ENCODE measurements at places on chromosomes 2 and 18.

- DNase-seq: no peak
These were observed 23.2 kb downstream of the RPIA start for GRCh38 chr2:88714667-88715066.

DNA sequence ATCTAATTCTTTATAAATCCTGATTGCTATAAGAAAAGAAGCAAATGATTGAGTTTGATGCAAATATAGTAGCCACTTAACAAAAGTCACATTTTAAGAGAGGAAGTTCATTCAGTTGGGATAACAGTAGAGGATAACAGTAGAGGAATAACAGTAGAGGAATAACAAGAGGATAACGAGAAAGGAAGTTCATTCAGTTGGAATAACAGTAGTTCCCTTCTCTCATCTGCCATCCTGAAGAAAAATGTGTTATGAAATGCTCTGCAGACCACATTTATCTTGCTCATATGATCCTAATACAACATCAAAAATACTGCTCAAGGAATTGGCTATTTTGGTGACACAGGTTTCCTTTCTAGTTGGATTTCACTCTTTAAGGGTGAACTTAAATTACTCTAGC, 105.3 kb upstream of the UNC80 start:
- no peak for DNase-seq

GRCh38 chr2:14654835-14655282, 22.3 kb downstream of the LRATD1 start:
- DNase-seq: no peak

DNA sequence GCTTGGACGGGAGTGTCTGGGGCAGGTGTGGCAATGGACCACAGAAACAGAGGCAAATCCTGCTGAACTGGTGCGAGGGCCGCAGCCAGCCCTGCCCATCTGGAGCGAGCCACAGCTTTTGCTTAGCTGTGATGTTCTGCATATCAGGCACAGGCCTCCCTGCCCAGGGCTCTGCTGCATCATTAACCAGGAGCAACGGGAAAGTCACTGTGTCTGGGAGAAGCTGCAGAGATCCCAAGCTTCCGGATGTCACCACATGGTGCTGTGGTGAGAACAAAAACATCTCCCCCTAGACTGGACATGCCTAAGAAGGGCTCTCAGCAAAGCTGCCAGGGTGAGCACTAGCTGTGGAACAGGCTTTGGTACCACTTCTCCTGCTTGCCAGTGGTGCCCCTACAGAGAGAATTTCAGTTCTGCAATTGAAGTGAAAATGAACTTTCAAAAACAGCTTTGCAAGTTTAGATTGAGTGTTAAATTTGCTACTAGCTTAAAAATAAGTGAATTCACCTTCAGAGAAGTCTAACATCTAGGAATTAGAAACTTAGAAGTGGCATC, 172.9 kb upstream of the MYT1L start:
- no peak for DNase-seq

DNA sequence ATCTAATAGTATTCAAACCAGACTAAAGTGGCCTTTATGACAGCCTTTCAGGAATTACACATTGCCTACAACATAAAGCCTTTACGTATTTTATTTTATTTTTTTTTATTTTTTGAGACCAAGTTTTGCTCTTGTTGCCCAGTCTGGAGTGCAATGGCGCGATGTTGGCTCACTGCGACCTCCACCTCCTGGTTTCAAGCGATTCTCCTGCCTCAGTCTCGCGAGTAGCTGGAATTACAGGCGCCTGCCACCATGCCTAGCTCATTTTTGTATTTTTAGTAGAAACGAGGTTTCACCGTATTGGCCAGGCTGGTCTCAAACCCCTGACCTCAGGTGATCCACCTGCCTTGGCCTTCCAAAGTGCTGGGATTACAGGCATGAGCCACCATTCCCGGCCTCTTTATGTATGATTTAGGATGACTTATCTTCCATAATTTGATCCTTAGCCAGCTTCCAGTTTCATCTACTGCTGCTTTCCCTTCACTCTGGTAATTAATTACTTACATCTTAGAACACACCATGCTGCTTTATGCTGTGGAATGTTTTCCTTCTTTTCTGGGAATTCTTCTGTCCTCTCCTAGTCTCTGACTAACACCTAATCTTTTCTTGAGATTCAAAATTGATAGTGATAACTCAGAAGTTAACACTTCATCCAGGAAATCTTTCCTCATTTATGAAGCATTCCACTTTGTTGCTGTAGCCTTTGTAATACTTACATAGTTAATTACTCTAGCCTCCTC, 2.6 kb downstream of the USP14 start:
- DNase-seq: no peak

GRCh38 chr2:215749092-215749957, 264.0 kb downstream of the MREG start:
- DNase-seq: no peak

DNA sequence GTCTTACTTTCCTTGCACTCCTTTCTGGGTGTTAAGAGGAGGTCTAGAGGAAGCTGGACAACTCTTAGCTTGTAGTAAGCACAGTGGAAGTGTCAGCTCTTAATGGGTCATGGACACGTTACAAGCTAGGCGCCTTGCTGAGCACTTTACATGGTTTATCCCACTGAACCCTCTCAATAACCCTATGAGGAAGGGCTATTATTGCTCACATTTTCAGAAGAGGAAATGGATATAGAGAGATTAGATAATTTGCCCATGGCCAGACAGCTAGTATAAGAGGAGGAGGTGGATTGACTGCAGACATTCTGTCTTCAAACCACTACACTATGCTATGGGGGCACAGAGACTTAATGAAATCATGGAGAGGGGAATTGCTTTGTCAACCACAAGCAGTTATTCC, 8.3 kb upstream of the IL1RN start:
- no peak for DNase-seq

- DNase-seq: no peak
These were observed 510.0 kb downstream of the PARD3B start for GRCh38 chr2:205055251-205055650.

- DNase-seq: no peak
These were observed 17.9 kb downstream of the LDLRAD4 start for GRCh38 chr18:13236411-13236810.

DNA sequence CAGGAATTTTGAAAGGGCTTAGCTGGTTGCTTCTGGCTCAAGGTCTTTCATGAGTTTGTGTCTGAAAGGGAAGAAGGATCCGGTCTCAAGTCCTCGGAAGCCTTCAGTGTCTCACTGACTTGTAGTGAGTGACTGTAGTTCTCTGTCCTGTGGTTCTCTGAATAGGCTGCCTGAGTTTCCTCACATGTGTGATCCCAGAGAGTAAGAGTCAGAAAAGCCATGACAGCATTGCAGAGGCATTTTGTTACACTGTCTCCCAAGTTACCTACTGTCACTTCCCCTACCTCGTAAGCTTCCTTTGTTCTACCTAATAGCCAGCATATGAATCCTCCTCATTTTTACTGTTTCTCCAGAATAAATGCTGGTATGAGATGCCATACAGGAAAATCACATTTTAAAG, 709.1 kb upstream of the CHAC2 start:
- DNase-seq: no peak

DNA sequence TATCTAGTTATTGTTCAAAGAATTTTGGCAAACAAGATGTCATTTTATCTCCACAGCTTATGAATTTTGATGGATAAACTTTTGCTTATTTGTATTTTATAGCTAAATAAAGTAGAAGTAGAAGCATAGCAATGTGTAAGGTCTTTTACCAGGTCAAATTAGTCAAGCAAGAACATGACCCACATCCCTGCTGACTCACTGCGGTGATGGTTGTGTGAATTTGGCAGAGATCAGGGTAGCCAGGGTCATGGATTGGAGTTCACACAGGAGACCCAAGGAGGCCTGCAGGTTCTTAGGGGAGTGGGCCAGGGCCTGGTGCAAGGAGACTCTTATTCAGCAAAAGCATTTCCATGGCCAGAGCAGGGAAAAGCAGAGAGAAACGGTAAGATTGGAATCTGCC, 18.7 kb downstream of the SP140 start:
- DNase-seq: no peak

- no peak for DNase-seq
These were observed 528.0 kb downstream of the BCL11A start for GRCh38 chr2:60025496-60025895.

GRCh38 chr2:191693778-191694177, 15.8 kb downstream of the NABP1 start:
- DNase-seq: no peak

DNA sequence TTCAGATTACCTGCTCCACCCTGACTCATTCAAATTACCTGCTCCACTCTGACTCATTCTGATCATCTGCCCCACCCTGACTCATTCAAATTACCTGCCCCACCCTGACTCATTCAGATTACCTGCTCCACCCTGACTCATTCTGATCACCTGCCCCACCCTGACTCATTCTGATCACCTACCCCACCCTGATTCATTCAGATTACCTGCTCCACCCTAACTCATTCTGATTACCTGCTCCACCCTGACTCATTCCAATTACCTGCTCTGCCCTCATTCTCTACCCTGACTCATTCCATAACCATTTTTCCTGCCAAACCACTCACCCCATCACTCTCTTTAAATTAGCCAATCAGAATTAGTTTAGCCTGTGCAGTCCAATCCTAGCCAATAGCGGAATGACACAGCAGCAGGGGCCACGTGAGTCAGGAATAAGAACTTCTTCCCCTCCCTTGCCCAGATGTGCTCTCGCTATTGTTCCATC, 26.2 kb downstream of the CFAP53 start:
- DNase-seq: no peak

- DNase-seq: no peak
These were observed 391.2 kb downstream of the FBXO15 start for GRCh38 chr18:73756256-73757091.

DNA sequence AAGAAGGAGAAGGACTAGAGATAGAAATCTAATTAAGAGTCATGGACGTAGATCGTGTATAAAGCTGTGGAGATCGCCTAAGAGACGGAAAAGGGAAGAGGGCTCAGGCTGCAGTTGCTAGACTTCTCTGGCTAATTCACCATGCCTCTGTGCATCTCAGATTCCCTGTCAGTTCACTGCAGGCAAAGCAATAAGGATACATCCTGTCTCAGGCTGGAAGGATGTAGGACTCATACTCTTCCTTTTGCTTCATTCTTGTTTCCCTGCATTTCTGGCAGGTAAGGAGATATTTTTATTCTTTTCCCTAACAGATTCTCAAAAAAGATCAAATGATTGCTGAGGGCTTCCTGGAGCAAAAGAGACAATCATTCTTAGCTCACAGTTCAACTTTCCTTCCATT, 112.5 kb downstream of the AP1S3 start:
- no peak for DNase-seq

DNA sequence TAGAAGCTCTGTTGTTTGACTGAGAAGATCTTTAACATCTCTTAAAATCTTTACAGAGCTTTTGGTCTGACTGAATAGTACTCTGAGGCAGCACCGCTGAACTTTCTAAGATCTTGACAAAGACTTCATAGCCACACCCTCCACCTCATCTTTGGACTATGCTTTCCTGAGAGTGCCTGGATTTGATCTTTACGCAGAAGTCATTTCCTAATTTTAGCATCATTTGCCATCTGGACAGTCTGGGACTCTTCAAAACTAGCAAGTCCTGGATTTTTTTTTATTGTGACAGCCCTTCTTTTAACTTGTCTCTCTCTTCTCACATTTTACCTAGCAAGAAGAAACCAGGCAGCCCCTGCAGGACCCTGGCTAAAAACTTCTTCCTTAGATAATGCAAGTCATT, 188.8 kb downstream of the CTIF start:
- DNase-seq: no peak

Measured in activated gamma-delta T cell treated with anti-CD3 and anti-CD28 coated beads, Interleukin-2, amount 50 U/mL, for 16 hours (primary cell).